ENCODE measurements at places on chromosomes 7 and 10. TPM values are rescaled to one million over a fixed set of nuclear protein-coding genes. Genes with fewer than 3 reads are reported as not detected.

DNA sequence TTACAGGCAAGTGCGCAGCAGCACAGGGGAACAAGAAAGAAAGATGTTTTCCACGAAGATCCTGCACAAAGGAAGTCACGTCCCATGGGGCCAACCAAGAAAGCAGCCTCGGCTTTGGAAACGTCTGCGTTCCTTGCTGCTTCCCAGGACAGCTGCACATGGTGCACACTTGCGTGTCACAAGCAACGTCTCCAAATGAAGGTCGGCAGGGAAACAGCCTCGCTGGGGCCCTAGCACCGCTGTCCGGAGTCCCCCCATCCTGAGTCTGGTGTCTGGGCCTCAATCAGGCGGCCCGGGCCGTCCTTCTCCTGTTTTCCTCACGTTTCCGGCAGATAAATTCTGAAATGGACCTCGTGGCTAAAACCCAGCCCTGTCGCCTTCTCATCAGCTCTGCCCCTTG, 206.2 kb downstream of the DIP2C start:
- DNase-seq = no peak

DNA sequence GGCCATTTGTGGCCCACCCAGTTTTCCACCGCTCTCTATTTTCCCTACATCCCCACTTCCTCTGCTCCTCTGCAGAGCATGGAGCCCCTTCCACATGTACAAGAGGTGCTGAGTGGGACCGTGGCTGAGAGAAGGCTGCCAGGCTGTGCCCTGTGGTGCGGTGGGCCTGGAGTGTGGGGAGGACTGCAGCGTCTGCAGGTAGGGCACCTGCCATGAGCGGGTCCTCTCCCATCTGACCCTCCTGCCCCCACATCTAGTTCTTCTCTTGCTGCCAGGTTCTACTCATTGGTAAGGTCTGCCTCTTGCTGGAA, 145.6 kb upstream of the FAM20C start:
- no peak for DNase-seq

GRCh38 chr10:71782917-71783490, 9.7 kb upstream of the VSIR start:
- peak; percentile 58 for DNase-seq

GRCh38 chr10:13837966-13838365, 251.2 kb downstream of the PRPF18 start:
- DNase-seq = no peak

- no peak for DNase-seq
Observed at GRCh38 chr10:29329420-29329819, 40.5 kb downstream of the LYZL1 start.

GRCh38 chr7:49624611-49625010, 148.8 kb upstream of the VWC2 start:
- DNase-seq = no peak

DNA sequence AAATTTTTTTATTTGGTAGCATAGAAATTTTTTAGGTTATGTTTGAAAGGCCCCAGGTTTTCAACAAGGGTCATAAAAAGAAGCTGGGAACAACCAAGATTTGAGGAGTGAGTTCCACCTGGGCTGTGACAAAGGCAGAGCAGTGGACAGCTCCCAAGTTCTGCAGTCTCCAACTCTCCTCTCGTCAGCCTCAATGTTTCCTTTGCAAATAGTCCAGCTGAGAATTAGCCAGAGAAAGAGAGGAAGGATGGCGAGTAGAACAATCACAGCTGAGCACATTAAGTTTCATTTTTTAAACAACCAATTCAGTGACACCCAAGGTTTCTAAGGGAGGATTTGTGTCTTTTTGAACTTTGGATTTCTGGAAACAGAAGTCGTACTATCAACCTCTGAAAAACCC, 143.2 kb downstream of the NRCAM start:
- DNase-seq = no peak

GRCh38 chr10:23354630-23355279, 10.2 kb upstream of the C10orf67 start:
- DNase-seq = no peak

DNA sequence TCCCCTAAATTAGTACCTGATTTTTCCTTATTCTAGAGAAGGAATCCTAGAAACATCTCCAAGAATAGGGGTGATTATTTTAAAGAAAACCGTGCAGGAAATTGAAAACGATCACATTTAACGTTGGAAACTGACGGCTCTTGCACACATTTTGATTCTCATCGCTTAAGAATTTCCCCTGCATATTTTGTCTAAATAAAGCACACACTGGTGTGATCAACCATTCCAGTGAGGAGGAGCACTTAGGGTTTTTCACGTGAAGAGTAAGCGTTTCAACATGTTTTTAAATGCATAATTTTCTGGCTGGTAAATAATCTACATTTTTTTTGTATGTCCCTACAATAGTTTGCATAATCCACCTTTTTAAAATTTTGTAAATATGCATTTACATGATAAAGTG, 229.7 kb upstream of the PFKP start:
- no peak for DNase-seq

DNA sequence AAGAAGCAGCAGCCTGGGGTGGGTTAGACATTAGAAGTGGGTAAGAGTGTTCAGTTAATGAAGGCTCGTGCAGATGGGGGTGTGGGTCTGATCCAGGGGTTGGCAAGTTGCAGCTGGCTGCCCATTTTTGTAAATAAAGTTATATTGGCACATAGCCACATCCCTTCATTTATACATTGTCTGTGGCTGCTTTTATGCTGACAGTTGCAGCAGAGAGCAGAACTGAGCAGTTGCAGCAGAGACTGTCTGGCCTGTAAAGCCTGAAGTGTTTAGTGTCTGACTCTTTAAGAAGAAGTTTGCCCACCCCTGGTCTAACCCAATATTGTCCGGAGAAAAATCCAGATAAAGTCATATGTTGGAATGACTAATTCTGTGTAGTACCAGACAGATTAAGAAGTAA, 38.1 kb downstream of the GLRX3 start:
- no peak for DNase-seq

GRCh38 chr7:5549096-5549763, 125.6 kb upstream of the TNRC18 start:
- DNase-seq = no peak

DNA sequence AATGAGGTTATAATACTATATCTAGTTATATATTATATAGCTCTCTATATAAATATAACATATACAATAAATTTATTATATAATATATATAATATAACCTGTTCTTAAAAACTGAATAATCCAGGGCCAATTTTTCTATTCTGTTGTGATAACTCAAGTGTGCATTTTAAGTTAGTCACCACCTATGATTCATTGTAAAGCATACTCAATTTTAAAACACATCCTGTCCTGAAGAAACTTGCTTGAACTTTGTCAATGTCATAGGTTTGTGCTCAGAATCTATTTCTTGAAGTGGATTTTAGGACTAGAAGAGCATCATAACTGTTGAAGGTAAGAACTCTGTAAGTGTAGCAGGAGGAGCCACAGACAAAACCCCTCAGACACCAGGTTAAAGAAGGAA, 1209.8 kb downstream of the REEP3 start:
- DNase-seq = no peak

GRCh38 chr7:83806538-83806937, 157.6 kb upstream of the SEMA3E start:
- no peak for DNase-seq

- peak; percentile 83 for DNase-seq
Observed at GRCh38 chr7:157784979-157785441, 448.2 kb downstream of the DNAJB6 start.

Gene FAM25G
- not detected for total RNA-seq

Gene KLF14
- total RNA-seq = not detected

Gene PON1
- total RNA-seq = not detected

Gene C10orf53
- total RNA-seq = not detected

All from chondrocyte (in vitro differentiated cells).